Activated CD4-positive, alpha-beta memory T cell treated with anti-CD3 and anti-CD28 coated beads for 36 hours (primary cell): ENCODE measurements at places on chromosomes 16 and 17. TPM values are rescaled to one million over a fixed set of nuclear protein-coding genes. Genes with fewer than 3 reads are reported as not detected.
A peak's percentile ranks its signal among the peaks of the same experiment; 100 is the strongest.

The TBC1D26 gene
- 0.24 TPM for total RNA-seq

- peak; percentile 68 for DNase-seq
Observed at GRCh38 chr17:35947156-35947585, 3.7 kb upstream of the LYZL6 start.

GRCh38 chr16:84279881-84280280 is 14.8 kb upstream of the WFDC1 start:
- no peak for DNase-seq

The CCL1 gene
- 0.67 TPM for total RNA-seq

The LGALS9 gene
- total RNA-seq = 45.4 TPM

The CCL17 gene
- 3.1 TPM for total RNA-seq

DNA sequence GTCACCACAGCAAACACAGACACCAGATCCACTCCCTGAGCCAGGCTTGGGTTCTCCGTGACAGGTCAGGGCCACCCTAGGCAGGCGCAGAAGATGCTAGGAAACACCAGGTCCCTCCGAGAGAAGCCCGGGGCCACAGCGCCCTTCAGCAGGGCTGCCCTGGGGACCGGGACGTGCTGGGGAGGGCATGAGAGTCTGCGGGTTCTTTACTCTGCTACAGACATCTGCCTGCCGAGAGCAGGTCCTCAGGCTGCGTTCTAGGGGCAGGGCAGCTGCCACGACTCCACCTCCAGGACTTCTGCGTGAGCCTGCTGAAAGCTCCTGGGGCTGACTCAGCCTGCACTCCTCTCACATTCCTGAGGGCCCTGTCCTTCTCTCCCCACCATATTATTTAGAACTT is 11.4 kb downstream of the MYLK3 start:
- no peak for DNase-seq

DNA sequence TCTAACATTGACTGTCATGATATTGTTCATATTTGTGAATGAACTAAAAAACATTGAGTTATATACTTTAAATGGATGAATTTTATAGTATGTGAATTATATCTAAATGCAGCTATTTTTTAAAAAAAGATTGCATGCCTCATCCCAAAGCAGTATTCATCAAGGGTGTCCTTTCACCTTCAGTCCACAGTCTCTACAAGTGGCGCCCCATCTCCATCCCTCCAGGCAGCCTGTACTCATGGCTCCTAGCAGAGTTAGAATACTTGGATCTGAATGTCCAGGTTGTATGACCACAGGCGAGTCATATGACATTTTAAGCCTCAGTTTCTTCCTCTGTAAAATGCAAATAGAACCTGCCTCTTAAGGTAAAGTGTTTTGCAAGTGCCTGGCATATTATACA is 69.8 kb downstream of the TMEM100 start:
- no peak for DNase-seq

- no peak for DNase-seq
Observed at GRCh38 chr17:48238933-48239602, 131.5 kb downstream of the SNX11 start.

DNA sequence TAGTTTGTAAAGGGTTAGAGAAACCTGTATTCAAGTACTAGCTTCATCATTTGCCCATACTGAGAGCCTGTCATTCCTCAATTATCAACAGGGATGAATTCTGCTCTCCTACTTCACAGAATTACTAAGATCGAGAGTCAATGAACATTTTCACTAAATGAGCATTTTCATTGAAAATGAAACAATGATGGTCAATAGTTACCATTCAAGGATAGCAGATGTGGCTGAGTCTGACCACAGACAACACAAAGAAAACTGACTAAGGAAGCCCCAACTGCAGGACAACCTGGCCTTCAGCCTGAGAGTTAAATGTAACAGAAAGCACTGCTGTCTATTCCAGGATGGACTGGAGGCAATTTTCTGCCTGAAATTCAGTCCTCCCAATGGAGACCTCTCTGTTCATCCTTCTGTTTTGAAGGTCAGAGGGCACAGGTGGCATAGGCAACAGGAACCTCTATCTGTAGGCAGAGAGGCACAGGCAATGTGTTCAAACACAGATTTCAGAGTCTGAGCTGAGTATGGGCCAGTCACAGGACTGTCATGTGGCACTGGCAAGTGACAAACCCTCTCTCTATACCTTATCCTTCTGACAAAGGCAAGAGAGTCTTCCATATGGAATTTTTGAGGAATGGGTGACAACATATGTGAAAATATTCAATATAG is 19.5 kb downstream of the TRAF4 start:
- DNase-seq = no peak

GRCh38 chr16:21643785-21644184 is 8.6 kb downstream of the IGSF6 start:
- DNase-seq = no peak

The CHST5 gene
- total RNA-seq = 0.34 TPM

DNA sequence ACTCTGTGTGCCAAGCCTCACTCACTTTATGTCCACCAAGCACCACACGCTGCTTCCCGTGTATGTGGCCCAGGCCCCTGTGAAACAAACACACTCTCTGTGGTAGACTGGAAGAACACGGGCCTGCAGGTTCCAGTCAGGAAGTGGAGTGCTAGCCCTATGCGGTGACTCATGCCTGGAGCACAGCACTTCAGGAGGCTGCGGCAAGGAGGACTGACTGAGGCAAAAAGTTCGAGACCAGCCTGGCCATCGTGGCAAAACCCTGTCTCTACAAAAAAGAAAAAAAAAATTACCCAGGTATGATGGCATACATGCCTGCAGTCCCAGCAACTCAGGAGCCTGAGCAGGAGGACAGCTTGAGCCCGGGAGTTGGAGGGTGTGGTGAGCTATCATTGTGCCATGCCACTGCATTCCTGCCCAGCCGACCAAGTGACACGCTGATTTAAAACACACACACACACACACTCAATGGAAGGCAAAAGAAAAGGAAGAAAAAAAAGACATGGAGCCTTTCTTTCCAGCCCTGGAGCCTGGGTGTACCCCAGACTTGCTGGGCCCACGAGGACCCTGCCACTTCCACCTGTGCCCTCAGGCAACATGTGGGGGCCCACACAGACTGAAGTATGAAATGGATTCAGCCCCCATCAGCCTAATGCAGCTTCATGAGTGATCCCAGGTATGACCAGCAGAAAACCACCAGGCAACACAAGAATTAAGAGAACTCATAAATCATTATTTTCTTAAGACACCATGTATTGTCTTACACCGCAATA is 126.6 kb downstream of the ANKRD11 start:
- peak; percentile 71 for DNase-seq

The HSPB9 gene
- total RNA-seq = not detected

DNA sequence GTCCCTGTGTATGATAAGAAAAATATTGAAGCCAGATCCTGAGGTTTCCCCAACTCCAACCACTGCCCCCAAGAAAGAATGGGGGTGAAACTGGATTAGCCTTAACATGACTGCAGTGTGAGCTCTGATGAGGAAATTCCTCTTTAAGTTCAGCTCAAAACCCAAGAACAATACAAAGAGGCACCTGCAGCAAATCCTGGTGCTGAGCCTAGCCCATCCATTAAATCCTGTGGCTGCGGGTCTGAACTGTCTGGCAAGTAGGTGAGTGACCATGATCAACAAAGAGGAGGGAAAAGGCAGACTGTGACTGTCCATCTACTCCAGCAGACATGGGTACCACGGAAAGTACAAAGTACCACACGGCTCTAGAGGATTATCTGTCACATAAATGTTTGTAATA is 64.2 kb downstream of the CREBBP start:
- no peak for DNase-seq

DNA sequence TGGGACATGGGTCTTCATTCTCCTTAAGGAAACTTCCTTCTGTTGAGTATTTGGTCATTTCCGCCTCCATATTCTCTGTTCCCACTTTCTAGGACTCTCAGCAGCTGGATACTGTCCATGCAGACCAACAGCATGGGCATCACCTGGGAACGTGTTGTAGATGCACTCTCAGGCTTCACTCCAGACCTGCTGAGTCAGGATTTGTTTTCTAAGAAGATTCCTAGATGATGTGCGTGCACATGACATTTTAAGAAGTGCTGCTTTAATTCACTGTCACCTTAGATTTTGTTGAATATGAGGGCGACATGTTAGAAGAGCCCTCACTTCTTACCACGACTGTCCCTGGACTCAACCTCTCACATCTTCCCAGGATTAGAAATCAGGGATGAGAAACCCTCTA is 10.0 kb upstream of the SDK2 start:
- no peak for DNase-seq

The FOXN1 gene
- not detected for total RNA-seq

DNA sequence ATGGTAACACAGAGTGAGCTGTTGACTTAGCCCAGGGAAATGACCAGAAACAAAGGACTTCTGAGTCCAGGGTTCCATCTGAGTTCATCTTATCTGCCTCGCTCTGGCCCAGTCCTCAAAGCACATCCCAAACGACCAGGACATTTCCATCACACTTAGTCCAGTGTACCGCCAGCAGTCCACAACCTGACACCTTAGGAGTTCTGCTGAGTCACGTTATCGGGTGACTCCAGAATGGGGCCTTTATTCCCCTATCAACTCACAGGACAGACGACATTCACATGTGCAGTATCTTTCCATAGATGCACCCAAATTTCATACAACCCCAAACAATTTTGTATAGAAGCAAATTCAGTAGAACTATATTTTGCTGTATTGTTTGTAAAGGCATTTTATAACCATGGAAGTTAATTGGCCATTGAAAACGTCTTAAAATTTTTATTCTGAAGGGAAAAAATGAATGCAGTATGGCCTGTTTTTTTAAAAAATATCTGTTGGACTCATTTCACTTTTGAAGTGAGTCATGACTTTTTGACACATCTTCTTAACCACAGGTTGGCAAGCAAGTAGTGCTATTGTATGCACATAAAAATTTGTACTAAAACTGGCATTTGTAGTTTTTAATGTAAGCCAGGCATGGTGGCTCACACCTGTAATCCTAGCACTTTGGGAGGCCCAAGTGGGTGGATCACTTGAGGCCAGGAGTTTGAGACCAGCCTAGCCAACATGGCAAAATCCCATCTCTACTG is 46.3 kb downstream of the ZNF18 start:
- no peak for DNase-seq

GRCh38 chr16:1105888-1106620 is 10.0 kb upstream of the C1QTNF8 start:
- peak; percentile 53 for DNase-seq

GRCh38 chr16:9033125-9033830 is 58.2 kb upstream of the HAPSTR1 start:
- DNase-seq = no peak

DNA sequence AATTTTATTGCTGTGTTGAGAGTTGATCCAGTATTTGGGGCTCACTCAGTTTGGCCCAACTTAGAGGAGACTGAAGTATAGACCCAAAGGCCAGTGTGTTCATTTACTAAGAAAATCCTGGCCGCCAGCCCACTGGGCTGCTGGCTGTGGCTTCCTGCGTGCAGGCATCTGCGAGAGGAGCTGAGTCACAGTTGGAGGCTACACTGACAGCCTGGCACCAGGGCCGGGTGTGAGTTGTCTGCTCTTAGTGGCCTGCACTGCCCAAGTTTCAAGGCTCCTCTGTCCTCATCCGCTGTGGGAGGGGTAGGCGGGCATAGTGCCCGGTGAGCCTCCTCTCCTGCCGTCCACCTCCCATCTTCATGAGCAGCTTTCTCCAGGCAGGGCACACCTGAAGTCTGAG is 54.2 kb downstream of the PLD6 start:
- peak; percentile 66 for DNase-seq

GRCh38 chr16:19706846-19707245 is 11.2 kb downstream of the KNOP1 start:
- no peak for DNase-seq

The C17orf58 gene
- total RNA-seq = 29.8 TPM

- no peak for DNase-seq
Observed at GRCh38 chr17:30229012-30229411, 6.5 kb downstream of the SLC6A4 start.

DNA sequence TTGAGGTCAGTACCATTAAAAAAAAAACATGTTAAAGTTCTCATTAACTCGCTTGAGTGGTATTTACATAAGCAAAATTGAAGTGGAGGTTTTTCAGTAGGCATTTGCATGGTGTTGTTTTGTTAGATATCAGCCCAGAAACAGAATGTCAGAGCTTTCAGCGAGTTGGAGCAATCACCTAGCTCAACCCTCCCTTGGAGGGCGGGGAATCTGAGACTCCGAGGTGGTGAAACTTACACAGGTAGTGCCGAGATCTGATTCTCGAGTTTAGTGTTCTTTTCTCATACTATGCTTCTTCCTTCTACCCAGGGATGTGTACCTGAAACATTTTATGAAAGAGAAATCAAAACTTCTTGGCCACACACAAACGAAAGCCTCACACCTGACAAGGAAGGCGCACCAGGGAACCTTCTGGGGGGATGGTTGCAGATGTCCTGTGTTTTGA is 6.6 kb downstream of the SEC14L1 start:
- peak; percentile 30 for DNase-seq

DNA sequence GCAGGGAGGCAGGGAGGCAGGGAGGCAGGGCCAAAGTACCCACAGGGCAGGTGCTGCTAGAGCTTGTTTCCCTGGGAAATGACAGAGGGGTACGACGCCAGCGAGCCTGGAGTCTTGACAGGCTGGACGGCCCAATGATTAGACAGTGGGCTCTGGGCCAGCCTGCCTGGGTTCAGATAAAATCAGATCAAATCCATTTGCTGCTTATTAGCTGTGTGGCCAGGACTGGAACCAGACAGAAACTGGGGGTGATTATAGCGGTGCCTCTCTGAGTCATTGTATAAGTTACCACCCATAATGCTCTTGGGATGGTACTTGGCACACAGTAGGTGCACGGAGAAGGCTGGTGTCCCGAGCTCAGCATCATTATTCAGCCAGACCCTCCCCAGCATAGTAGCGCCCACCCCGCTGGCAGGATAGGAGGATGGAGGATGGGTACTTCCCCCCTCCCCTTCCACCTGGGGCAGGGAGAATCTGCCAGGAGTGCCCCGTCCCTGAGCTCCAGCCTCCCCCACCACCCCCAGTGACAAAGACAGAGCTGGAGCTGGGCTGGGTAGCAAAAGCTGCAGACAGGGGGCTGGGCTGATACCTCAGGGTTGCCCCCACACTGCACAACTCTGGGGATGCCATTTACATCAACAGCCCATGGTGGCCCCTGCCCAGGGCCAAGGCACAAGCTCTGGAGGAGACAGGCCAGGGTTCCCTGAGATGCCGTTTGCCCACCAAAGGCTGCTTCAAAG is 77.6 kb upstream of the TNRC6C start:
- DNase-seq = no peak

DNA sequence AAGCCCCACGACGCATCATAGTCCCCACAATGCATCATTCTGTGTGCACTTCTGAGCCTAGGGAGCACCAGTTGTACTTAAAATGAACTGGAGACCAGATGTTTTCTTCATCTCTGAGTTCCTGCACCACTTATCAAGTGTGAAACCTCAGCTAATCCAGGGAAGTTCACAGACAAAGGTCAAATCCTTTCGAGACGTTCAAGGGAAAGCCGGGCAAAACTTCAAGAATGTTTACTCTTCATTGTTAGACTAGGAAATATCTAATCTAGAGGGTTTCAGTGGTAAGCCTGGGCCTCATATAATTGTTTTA is 4.6 kb upstream of the PMP22 start:
- DNase-seq = no peak

- peak; percentile 78 for DNase-seq
Observed at GRCh38 chr17:58335061-58335731, 6.6 kb upstream of the TSPOAP1 start.
